SHP77 (cell line): ENCODE measurements at places on chromosomes 4 and X.

DNA sequence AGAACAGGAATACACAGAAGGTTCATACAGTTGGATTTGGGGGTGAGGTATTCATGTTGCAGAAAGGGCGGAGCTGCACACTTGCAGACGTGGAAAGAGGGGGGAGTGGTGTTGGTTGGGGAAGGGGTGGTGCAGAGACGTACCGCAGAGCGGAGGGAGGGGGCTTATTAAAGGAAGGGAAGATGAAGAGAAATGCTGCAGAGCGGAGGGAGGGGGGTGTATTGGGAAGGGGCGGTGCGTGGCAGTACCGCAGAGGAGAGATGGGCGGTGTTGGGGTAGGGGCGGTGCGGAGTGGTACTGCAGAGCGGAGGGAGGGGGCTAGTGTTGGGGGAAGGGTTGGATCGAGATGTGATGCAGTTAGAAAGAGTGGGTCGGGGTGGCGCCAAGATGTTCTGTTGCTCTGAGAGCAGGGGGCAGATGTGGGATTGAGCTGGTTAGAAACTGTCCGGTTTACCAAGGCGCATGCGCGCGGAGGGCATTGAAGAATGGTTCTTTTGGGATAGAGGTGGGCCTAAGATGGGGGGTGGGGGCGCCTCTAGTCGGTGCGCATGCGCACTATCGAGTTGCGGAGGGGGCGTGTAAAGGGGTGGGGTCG, 900 bp downstream of the TRO start:
- DNase-seq = peak; percentile 93

DNA sequence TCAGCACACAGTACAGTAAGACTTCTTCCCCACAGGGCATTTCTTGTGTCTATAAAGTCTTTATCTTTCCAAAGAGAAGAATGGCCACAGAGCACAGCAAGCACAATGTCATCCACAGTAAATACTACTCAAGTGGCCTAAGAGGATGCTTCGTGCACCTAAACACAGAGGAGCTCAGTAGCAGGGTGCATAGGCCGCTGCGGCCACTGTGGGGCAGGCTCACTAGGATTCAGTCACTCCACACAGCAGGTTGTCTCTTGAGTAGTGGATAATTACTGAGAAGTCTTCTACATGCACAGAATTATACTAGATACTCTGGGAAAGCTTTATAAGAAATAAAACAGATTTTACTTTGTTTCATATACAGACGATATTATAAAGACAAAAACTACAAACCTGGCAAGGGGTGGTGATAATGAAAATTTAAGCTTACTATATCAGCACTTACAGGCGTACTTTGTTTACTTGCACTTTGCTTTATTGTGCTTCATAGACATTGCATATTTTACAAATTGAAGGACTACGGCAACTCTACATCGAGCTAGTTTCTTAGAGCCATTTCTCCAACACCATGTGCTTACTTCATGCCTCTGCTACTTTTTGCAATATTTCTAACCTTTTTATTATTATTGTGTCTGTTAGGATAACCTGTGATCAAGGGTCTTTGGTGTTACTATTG, 78.5 kb downstream of the PRDM5 start:
- DNase-seq = peak; percentile 18

GRCh38 chrX:153226344-153227185, 47.5 kb downstream of the MAGEA1 start:
- DNase-seq = no peak

GRCh38 chr4:42302348-42302747, 94.9 kb upstream of the SHISA3 start:
- peak; percentile 23 for DNase-seq

DNA sequence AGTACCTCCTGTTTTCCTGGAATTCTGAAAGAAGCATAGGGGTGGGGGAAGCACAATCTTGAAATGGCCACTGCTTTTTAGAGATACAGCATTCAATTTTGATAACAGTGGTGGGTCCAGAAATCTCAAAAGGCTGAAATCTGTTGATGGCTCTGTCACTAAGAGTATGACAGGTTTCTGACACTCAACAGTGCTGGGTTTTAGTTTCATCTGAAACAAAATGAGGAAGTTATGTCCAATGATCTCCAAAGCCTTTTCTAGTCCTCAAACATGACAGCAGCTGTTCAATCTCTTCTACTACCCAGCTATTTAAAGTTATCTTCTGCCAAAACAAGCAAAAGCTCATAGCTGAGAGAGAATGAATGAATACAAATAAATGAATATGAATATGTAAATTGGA, 110.5 kb downstream of the IL1RAPL1 start:
- no peak for DNase-seq

DNA sequence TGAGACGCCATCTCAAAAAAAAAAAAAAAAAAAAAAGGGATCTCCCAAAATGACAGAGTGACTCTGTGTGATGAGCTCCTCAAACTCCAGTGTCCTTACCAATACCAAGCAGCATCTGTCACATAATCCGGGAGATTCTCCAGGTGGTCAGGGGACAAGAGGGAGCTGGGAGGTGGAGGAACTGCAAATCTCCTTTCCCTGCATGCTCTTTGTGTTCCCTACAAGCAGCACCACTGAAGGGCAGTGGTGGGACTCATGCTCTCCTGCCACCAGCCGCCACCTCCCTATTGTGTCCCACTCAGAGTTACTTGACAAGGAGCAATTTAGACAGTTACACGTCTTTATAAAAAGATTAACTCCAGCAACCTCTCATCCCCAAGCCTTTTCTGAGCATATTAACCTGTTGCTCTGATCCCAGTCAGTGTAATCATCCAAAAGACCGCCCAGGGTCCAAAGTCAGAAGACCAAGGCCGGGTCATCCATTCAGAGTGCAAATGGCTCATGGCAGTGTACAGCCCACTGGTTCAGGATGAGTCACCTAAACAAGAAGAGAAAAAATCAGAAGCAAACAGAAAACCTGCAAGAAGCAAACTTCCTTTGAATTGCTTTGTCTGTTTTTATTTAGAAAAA, 23.6 kb downstream of the MGST2 start:
- no peak for DNase-seq
